ENCODE measurements at places on chromosomes 1 and 21.
A peak's percentile ranks its signal among the peaks of the same experiment; 100 is the strongest.

DNA sequence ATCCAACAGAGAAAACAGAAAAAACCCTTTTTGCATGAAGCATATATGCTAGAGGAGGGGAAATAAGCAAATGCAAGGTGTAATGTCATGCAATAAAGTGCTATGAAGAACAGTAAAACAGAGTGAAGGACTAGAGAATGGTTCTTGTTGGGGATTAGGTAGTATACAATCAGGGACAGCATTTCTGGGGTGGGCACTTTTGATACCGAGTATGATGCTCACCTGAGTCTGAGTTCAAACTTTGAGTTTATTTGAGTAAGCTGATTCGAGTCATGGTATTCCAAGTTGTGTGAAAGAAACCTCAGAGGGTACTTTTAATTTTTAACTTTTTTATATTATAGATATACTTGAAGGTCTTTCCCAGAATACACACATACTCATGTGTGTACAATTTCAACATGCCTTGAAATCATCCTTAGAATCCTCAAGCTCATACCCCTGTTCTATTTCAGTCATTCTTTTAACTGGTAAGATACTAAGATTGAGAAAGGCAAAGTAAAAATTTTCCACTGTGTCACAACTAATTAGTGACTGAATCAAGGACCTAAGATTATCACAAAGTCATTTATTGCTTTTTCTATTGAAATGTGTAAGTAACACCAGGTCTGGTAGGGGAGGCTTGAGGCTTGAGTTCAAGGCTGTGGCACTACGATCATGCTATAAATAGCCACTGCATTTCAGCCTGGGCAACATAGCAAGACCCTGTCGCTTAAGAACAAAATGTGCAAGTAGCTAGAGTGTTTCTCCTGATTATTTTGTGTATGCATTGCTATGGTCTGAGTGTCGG, 12.1 kb downstream of the LRRC8B start:
- DNase-seq = no peak

GRCh38 chr21:35212393-35213127, 163.5 kb upstream of the RUNX1 start:
- peak; percentile 51 for DNase-seq

- DNase-seq = no peak
Measured at GRCh38 chr1:90336552-90337324, 341.8 kb downstream of the ZNF326 start.

DNA sequence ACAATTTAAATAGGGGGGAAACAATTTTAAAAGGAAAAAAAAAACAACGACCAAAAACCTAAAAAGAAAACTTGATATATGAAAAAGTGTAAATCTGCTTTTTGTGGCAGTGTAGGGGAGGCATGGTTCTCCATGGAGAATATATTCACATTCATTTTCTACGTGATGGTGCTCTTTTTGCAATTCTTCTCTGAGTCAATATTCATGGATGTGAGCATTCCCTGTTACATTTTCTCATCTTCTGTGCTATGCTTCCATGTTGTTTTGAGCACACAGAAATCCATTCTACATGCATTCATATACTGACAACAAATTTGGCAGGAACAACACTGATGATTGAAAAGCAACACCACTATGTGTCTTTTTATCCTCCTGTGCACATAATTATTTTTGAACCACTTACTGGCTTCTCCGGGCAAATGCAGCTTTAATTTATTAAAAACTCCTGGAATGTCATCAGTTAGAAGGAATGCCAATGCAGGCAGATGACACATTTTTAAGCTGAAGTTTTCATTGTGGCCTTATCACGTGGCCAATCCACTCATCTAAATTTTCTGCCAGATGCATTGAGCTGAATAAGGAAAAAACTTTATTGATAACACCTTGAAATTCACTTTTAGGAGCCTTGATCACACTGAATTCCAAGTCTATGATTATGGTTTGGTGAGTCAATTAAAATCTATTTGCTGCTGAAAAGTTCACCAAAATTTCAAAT, 590.6 kb downstream of the NUF2 start:
- DNase-seq = no peak

GRCh38 chr1:206465951-206466350, 4.3 kb upstream of the IKBKE start:
- no peak for DNase-seq

GRCh38 chr1:63864224-63864641, 90.4 kb downstream of the ROR1 start:
- no peak for DNase-seq

DNA sequence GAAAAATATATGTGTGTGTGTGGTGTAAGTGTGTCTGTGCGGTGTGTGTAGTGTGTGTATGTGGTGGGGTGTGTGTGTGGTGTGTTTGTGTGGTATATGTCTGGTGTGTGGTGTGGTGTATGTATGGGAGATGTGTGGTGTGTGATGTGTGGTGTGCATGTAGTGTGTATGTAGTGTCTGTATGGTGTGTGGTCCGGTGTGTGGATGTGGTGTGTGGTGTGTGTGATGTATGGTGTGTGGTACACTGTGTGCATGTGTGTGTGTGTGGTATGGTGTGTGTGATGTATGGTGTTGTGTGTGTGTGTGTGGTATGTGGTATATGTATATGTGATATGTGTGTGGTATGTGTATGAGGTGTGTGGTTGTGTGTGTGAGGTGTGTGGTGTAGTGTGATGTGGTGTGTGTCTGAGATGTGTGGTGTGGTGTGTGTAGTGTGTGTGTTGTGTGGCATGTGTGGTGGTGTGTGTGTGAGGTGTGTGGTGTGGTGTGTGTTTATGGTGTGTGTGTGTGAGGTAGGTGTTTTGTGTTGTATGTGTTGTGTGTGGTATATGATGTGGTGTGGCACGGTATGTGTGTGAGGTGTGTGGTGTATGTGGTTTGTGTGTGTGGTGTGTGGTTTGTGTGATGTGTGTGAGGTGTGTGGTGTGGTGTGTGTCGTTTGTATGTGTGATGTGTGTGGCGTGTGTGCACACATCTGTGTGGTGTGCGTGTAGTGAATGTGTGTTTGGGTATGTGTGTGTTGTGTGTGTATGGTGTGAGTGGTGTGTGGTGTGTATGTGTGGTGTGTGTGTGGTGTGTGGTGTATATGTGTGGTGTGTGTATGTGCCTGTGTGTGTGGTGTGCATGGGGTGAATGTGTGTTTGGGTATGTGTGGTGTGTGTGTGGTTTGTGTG, 35.3 kb upstream of the ABCG1 start:
- DNase-seq = no peak

DNA sequence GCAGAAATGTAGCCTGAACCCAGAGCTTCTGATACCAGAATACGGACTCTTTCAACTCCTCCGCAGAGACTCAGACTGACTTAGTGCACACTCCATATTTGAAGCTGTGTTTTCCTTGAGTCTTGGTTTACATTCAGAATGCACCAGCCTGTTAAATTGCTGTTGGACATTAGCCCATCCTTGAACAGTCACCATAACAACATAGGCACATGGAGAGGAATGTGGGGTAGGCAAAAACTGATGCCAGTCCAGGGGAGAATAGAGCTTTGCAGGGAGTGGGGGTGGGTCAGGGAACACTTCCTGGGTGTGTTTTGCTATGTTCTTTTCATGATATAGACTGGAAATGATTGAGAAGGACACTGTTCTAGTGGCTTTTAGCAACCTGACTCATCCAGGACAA, 76.3 kb upstream of the CACNA1E start:
- no peak for DNase-seq

DNA sequence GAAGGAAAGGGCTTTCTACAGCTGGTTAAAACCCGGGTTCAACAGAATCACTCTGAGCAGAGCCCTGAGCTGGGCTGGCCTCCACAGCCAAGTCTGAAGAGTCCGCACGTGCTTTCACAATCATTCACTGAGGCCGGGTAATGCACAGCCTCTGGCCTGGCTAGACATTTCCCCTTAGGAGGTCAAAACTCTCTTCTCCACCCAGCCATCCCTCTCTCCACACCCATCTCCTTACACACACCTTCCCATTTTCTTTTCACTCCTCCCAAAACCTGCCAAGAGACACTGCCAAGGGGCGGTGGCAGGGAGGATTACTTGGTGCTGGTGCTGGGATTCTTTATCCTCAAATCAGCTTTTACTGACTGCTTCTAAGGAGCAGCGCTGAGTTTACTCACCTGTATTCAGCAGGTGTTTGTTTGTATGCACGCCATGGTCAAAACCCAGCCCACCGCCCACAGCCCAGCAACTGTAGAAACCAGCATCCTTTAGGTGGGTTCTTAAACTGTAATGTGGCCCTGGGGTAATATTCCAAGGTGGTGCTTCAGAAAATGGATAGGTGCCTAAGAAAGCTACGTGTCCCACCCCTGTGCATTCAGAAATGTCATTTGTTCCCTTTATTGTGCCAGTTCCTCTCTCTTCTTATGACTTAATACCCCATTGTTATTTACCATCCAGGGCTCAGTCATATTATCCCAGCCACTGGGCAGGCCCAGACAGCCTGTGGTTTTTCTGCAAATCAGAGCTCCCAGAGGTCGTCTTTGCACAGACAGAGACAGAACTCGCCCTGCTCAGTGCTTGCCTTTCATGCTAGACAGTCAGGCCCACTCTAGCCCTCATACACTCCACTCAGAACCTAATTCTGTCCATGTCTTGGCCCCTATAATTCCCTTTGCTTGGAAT, 80.2 kb downstream of the ADSS2 start:
- DNase-seq = no peak

DNA sequence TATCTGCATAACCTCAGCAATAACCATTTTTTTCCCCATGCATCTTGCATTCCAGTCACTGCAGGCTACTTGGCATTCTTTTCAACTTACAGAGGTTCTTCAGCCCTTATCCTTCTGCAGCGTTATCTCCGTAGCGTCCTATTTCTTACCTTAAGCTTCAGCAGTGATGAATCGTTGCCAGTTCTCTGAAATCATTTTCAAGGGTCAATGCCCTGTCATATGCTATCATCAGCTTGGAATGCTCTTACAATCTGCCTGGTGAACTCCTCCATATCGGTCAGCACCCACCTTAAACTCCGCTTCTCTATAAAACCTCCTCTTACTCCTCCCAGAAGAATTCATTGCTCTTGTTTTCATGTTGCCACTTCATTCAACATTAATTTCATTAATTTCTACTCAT, 105.1 kb upstream of the DPH5 start:
- DNase-seq = no peak

DNA sequence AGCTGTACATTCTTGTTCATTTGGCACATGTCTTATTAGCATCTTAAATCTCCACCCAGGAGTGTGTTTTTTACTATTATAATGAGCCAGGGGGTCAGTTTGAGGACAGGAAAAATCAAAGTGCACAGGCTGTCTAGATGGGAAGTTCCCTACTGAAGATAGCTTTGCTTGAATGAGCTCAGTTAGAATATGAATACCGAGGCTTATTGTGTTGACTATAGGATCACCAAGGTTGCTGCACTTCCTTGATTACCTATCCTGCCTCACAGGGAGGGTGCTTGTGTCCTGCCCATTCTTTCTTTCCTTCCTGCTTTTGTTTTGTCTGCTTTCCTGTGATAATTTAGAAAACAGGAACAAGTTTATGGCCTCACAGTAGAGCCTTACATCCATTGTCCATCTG, 16.3 kb downstream of the PHGDH start:
- no peak for DNase-seq

DNA sequence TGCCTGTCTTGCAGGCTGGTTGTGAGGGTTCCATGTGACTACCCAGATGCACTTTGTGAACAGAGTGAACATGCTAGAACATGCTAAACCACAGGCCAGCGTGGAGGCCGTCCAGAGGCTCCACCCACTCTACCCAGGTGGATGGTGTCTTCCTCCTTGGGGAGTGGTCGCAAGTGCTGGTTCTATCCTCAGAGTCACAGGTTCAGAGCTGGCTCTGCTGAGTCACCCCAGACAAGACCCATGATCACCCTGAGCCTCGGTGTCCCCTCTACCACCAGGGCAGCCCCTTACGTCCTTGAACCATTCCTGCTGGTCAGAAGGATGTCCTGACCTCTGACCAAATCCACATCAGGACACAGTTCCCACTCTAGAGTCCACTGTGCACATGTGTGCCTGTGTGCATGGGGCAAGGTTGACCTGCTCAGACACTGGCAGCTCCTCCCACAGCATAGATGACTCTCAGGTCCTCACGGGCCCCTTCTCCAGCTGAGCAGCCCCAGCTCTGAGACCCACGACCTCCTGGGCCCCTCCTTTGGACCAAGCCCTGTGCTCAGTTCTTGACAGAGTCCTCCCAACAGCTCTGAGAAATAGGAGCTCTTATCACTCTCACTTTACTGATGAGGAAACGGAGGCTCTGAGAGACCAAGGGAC, 391.8 kb downstream of the MATN1 start:
- no peak for DNase-seq

- DNase-seq = no peak
Measured at GRCh38 chr1:170290991-170291390, 145.2 kb downstream of the NTMT2 start.

DNA sequence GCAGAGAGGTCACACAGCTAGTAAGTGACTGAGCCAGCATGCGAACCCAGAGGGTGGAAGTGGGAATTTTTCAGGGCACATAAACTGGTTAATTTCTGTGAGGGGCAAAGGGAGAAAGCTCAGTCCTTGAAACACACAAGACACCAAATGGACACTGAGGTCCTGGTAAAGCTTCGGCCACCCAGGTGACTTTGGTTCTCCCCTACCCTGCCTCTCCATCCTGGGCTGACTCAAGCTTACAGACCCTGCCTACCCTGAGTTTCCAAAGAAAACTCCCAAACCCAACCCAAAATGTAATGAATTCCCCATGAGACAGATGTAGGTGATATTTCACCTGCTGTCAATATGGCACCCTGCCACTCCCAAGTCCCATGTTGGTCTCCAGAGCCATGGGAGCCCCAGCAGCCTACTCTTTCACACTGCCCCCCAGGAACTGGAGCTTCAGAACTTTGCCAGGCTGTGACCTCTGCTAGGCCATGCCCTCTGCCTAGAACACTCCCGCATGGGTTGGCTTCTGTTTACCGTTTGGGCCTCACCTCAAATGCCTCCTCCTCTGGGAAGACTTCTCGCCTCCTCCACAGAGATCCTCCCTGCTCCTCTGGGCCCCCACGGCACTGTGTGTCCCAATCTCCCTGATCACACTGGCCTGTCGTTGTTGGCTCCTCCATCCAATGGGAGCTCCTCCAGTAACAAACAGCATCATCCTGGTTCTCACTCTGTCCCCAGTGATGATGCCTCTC, 3.7 kb upstream of the LRP8 start:
- no peak for DNase-seq

- DNase-seq = no peak
Measured at GRCh38 chr1:109595531-109595930, 23.9 kb downstream of the GNAT2 start.

Data from right cardiac atrium (tissue), 5 donors.